NCI-H69 (cell line): ENCODE measurements at places on chromosomes 11 and 22.
A peak's percentile ranks its signal among the peaks of the same experiment; 100 is the strongest.

DNA sequence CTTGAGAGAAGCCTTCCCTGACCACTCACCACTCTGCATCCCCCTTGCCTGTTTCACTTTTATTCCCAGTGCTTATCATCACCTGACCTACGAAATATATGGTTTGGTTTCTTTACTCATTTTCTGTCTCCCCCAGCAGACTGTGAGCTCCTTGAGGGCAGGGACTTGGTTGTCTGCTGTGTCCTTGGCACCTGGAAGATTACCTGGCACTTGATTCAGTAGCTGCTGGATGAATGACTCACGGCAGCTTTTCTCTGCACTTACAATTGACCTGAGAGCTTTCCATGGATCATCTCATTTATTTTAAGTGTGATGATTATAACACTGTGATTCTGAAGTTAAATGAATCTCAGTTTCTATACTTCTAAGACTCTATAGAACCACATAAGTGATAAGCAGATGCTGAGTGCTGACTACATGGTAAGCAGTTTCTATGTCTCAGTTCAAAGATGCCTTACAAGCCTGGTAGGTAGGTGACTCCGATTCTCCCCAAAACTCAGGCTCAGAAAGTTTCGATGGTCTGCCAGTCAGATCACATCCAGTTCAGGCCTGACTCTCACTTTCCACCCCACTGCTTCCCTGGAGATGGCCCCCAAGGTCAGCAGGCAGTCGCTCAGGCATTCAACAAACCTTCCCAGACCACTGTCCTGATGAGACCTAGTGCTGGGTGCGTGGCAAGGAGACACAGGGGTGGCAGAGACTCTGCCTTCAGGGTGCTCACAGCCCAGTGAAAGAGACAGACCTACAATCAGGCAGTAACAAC, 11.6 kb downstream of the IL2RB start:
- DNase-seq, result no peak

GRCh38 chr11:34284811-34285481, 72.9 kb downstream of the ABTB2 start:
- peak; percentile 90 for DNase-seq

DNA sequence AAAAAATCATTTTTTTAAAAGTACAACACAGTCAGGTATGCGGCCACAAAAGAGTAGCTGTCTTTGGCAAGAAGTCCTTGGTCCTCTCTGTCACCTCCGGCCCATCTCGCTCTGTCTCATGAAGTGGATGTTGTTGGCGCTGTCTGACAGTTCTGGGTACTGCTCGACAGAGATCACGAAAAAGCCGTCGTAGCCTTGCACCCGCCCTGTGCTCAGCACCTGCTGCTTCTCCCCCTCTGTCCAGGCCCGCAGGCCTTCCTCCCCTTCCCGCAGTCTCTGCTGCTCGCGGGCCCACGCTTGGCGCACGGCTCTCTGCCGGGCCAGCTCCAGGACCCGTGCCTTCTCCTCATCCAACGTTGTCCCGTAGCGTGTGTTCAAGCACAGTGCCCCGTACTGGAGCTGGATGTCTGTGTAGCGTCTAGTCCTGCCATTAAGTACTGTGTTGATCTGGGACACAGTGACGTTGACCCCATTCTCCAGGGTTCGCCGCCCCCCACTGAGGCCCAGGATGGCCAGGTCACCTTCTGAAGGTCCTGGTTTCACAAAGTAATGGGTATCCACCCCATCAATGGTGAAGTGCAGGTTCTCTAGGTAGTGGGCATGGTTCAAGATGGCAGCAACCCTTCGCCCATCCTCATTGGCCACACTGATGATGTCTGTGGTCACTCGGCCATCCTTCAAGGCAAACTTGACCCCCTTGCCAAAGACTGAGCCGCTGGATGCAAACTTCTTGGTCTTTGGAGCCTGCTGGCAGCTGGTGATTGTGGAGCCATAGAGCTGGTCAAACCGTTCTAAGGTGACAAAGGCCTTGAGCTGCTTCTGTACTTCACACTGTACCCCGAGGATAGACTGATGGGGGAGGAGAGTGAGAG, 83.5 kb upstream of the NARS2 start:
- DNase-seq, result no peak

DNA sequence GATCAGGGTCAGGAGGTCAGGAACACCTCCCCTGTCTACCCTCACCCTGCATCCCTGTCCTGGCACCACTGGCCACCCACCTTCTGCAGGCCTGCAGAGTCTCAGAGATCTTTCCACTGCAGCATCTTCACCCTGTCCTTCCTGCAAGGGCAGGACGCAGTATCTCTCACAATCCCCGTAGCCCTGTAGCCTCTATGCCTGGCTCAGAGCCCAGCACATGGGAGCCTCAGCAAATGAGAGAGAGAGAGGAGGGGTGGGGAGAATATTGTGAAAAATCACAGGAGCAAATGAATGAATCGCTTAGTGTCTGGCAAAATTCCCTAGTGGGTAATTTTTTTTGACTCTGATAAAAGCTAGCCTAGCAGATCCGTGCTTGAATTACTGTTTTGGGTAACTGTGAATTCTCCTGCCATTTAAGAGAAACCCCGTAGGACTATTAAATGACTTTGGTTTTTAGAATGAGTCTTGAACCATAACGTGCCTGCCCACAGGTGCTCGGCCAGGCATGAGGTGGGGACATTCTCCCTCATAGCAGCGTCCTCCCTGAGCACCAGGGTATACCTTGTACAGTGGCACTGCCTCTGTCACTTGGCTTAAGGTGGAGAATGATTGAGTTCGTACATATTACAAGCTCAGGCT, 91.5 kb downstream of the MORC2 start:
- DNase-seq, result peak; percentile 93

DNA sequence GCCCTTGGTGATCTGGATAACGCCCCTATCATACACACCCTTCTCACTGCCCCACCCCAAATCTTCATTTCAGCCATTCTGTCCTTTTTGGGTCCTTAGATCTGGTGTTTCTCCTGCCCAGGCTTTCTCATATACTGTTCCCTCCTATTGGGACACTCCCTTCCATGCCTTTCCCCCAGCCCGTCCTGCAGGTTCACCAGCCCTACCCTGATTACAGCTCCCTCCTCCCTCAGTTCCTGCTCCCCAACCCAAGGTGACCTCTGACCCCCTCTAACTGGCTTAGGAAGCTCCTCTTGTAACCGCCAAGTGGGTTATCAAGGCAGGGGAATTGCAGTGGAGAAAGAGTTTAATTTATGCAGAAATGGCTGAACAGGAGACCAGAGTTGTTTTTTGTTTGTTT, 13.0 kb downstream of the MTFP1 start:
- DNase-seq, result no peak

DNA sequence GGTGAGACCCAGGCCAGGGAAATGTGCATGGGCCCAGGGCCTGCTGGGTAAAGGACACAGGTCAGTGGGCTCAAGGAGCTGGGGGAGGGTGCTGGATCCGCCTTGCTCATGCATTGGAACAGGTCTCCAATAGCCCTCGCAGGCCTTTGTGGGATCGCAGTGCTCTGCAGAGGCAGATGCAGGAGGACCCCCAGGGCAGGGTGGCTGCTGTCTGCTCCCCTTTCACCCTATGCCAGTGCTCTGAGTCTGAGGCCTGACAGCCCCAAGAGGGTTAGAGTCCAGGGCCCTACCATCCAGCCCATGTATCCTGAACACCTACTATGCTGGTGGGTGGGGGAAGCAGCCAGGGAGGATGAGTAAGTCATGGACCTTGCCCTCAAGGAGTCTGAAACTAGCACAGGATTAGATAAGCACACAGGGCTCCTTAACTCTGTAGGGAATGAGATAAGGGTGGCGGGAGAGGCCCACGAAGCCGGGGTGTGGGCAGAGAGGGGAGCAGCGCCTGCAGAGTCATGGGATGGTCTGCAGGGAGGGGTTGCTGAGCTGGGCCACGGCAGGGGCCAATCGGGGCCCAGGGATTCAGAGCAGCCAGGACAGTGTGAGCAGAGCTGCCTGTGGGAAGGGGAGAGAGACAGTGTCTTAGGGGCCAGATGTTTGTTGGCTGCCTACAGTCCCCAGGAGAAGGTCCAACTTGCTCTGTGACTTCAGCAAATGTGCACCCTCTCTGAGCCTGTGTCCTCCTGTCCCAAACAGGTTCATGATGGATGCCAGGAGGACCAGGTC, 10.5 kb upstream of the EHD1 start:
- DNase-seq, result no peak

GRCh38 chr11:24543771-24544170, 46.9 kb downstream of the LUZP2 start:
- no peak for DNase-seq

GRCh38 chr11:74685905-74686304, 45.3 kb downstream of the CHRDL2 start:
- DNase-seq, result no peak

- DNase-seq, result peak; percentile 12
Observed at GRCh38 chr11:75589933-75590332, 27.9 kb downstream of the SERPINH1 start.

GRCh38 chr11:37504921-37505320, 906.9 kb upstream of the RAG2 start:
- DNase-seq, result no peak

DNA sequence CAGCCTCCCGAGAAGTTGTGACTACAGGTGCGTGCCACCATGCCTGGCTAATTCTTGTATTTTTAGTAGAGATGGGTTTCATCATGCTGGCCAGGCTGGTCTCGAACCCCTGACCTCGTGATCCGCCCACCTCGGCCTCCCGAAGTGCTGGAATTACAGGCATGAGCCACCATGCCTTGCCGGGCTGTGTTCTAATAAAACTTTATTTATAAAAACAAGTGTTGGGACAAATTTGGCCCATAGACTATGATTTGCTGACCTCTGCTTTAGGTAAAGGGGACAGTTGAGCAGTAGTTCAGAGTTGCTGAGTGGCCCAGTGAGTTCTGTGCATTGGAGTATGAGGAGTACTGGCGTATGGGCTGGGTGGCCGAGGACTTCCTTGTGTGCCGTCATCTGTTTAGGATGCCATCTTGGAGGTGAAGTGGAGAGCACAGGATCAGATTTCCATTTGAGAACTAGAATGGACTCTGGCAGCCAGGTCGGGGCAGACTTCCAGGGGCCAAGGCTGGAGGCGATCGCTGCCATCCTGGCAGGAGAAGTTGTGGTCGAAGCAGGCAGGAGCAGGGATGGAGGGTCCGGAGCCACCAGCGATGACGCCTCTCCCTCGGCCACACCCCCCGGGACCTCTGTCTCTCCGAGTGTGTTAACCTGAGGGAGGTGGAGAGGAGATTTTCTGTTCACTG, 43.8 kb downstream of the FBLN1 start:
- DNase-seq, result no peak

DNA sequence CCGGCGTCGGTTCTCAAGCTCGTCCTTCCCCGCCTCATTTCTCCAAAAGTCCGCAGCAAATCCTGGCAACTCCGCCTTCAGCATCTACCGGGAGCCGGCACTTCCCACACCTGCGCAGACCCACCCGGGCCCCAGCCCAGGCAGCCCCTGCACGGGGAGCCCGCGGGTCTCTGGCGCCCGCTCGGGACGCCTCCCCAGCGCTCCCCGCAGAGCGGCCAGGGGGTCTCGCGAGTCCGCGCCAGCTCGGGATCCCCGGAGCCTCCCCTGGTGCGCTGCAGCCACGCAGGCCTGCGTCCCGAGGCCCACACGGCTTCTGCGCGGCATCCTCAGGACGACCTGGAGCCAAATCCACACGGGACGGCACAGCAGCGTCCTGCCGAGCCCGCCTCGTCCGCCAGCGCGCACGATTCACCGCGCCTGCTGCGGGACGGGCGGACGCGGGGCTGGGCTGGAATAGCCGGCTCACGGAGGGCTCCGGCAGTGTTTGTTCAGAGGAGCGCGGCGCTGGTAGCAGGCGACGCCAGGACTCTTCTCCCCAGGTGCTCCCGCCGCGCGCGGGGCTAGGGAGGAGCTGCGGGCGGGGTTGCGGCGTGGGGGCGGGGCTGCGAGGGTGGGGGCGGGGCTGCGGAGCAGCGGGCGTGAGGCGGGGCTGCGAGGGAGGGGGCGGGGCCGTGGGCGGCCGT, 816 bp upstream of the PHRF1 start:
- peak; percentile 95 for DNase-seq

DNA sequence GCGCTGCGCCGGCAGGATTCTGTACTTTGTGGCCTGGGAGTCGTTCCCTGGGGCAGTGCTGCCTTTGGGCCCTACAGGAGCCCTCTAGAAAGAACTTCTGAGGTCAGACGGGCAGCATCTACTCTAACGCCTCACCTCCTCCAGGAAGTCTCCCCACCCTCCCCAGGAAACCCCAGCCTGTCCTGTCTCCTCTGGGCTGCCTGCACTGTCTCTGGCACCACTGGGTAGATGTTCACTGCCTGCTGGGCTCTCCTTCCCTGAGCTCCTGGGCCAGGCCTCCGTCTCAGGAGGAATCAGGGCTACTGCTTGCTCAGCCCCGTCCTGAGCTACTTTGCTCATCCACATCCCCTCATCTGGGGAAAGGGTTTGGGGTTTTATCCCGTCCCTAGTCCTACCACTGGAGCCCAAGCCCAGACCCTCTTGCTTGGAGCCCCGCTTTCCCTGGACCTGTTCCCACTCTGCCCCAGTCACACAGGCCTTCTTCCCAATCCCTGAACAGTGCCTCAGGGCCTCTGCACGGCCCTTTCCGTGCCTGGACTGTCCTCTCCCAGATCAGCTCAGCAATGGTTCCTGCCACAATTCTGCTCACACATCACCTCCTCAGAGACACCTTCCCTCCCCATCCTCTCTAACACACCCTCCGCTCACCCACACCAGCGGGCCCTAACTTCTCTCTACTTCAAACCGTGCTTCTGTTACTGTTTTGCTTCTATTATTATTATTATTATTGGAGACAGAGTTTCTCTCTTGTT, 11.3 kb upstream of the TREH start:
- DNase-seq, result no peak

DNA sequence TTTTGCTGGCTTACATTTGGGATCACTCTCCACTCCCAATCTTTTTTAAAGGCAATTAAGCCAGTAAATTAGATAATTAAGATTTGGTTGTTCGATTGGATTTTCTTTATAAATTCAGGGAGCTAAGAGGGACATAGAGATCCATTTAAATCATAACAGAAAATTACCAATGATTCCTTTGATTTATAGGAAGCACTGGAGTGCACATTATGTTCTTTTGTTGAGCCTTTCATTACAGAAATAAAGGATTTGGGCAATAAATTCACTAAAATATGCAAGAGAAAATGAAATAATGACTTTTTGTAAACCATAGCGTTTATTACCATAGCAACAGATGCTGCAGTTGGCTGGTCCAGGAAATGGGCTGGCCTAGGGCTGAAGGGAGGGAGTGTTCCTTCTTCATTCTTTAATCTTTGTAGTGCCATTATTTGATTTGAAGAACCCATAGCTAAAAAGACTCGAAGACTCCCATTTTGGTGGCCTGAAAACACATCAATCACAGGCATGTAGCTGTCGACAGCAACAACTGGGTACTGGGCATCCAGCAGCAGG, 73.0 kb downstream of the C2CD3 start:
- no peak for DNase-seq

GRCh38 chr22:49234459-49234858, 593.2 kb downstream of the BRD1 start:
- DNase-seq, result no peak
